Activated CD4-positive, alpha-beta T cell treated with anti-CD3 and anti-CD28 coated beads, Interleukin-2, amount 10 ng/mL, durations not matched to agents 7 days and 5 days (primary cell): ENCODE measurements at places on chromosomes 13 and 19. TPM values are rescaled to one million over a fixed set of nuclear protein-coding genes. Genes with fewer than 3 reads are reported as not detected.
A peak's percentile ranks its signal among the peaks of the same experiment; 100 is the strongest.

DNA sequence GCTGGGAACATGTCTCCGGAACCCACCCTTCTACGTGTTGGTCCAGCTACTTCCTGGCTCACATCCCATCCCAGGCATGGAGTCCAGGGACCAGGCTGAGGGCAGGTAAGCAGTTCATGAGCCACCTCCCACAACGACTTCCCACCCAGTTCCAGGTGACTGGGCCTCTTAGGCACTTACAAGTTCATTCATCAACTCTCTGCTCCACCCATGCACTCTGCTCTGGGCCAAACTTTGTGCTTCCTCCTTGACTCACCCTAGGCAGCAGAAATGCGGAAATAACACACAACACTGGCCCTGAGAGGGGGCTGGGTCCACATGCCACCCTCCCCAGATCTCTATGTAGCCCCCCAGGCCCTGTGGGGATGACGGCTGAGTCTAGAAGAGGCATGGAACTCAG is 20.5 kb downstream of the IQCN start:
- no peak overlapping the region for H3K4me3 ChIP-seq
- H3K4me1 ChIP-seq: peaks cover 2% of the 10 kb centered on the region
- H3K27me3 ChIP-seq: peaks cover 24% of the 10 kb centered on the region
- DNase-seq: no peak
- no peak overlapping the region for H3K27ac ChIP-seq

DNA sequence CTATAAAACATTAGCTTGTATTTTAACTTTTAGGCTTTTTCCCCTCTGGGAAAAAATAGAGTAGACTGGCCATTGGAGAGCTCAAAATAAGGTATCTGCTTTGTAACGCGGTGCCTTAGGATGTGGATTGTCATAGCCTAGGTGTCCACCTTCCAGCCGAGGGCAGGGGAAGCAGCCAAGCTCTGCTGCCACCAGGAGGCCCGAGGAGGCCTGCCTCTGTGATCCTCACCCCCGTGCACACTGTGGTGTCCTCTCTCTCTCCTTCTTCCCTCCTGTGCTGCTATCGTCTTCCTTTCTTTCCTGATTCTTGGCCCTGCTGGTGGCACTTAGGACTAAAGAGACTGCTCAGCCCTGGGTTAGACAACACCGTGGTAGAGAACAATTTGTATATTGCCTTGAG is 11.3 kb downstream of the HNRNPM start:
- DNase-seq: no peak
- peaks cover 50% of the 10 kb centered on the region for H3K36me3 ChIP-seq
- H3K4me3 ChIP-seq: no peak overlapping the region
- H3K27me3 ChIP-seq: no peaks in the 10 kb centered on the region

DNA sequence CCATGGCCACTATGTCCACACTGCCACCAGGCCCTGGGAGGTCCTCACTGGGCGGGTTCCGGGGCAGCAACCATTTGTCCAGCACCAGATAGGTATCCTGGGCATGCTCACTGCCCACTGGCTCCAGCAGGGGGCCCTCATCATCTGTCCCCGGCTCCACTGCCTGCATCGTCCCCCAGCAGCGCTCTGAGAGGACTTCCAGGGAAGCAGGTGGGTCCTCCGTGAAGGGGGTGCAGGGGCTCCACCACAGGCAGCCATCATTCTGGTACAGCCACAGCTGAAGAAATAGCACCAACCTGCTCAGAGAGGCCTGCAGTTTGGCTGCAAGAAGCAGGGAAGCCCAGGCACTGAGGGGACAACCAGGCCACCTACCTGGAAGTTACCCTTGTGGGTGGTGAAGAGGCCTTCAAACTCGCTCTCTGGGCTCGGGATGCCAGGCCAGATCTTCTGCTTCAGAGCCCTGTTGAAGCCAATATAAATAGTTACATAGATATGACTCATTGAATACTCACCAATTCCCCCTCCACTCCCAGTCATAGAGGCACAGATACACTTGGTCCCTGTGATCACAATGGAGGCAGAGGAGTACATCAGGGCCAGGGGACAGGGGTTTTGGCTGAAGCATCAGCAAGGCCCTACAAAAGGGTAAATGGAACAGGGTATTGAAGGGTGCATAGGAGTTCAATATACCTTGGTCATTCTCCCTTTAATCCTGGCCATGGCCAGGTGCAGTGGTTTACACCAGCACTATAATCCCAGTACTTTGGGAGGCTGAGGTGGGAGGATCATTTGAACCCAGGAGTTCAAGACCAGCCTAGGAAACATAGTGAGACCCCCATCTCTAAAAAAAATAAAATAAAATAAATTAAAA is 4.1 kb downstream of the SWSAP1 start:
- H3K27ac ChIP-seq: no peak overlapping the region
- DNase-seq: no peak

Gene MPND
- 28.1 TPM for total RNA-seq

DNA sequence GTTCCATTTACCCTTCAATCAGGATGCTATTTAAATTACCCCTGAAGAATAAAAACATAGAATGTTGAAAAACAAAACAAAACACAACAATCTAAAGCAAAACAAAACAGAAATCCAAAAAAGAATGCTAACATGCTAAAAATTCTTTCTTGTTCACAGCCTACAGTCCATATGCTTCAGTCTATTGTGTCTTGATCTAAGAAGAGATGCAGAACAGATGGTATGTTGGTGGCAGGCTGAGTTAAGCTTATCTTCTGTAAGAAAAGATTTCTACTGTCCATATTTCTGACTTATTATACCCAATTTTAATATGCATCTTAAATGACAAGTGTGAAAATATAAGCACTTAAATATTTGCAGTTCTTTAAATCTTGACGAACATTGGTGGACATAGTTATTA is 356.1 kb upstream of the SLITRK1 start:
- no peak for DNase-seq
- H3K4me3 ChIP-seq: no peak overlapping the region
- no peaks in the 10 kb centered on the region for H3K36me3 ChIP-seq

- H3K4me1 ChIP-seq: peaks cover 2% of the 10 kb centered on the region
- H3K36me3 ChIP-seq: no peaks in the 10 kb centered on the region
- no peak overlapping the region for H3K4me3 ChIP-seq
- H3K27me3 ChIP-seq: peaks cover 4% of the 10 kb centered on the region
Observed at GRCh38 chr13:25214491-25215252, 42.6 kb upstream of the AMER2 start.

DNA sequence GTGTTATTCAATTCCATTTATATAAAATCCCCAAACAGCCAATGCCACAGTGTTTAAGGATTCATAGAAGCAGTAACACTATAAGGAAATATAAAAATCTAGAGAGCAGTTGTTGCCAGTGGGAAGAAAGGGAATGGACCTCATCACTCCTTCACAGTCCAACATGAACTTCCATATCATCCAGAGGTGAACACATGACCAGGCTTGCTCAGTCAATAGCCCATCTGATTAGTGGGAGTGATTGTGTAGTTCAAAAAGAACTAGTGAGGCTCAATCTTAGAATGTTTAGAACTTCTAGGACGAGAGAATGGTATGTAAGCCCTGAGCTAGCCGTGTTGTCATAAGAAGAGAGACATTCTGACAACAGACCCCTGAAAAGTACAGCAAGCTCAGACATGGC is 314.1 kb downstream of the LIG4 start:
- no peak for DNase-seq
- H3K4me3 ChIP-seq: no peak overlapping the region
- H3K4me1 ChIP-seq: no peaks in the 10 kb centered on the region
- H3K27me3 ChIP-seq: no peaks in the 10 kb centered on the region

Gene GJA3
- total RNA-seq: 0.10 TPM

- no peak for DNase-seq
- no peaks in the 10 kb centered on the region for H3K4me1 ChIP-seq
- no peaks in the 10 kb centered on the region for H3K27me3 ChIP-seq
- H3K27ac ChIP-seq: no peak overlapping the region
- no peaks in the 10 kb centered on the region for H3K36me3 ChIP-seq
Observed at GRCh38 chr19:30428092-30428680, 56.0 kb downstream of the ZNF536 start.

- H3K4me3 ChIP-seq: no peak overlapping the region
- H3K36me3 ChIP-seq: no peaks in the 10 kb centered on the region
- no peak for DNase-seq
- no peak overlapping the region for H3K27ac ChIP-seq
- no peaks in the 10 kb centered on the region for H3K4me1 ChIP-seq
- H3K27me3 ChIP-seq: no peaks in the 10 kb centered on the region
Observed at GRCh38 chr13:53953183-53953582, 924.6 kb downstream of the OLFM4 start.

- H3K27ac ChIP-seq: no peak overlapping the region
- H3K27me3 ChIP-seq: peaks cover 41% of the 10 kb centered on the region
- H3K36me3 ChIP-seq: peaks cover 4% of the 10 kb centered on the region
- no peak for DNase-seq
- no peak overlapping the region for H3K4me3 ChIP-seq
Observed at GRCh38 chr19:16897856-16898161, 9.0 kb downstream of the F2RL3 start.

- DNase-seq: no peak
- H3K27me3 ChIP-seq: no peaks in the 10 kb centered on the region
- no peaks in the 10 kb centered on the region for H3K36me3 ChIP-seq
- no peak overlapping the region for H3K27ac ChIP-seq
Observed at GRCh38 chr19:4206818-4207484, 22.4 kb upstream of the EBI3 start.

DNA sequence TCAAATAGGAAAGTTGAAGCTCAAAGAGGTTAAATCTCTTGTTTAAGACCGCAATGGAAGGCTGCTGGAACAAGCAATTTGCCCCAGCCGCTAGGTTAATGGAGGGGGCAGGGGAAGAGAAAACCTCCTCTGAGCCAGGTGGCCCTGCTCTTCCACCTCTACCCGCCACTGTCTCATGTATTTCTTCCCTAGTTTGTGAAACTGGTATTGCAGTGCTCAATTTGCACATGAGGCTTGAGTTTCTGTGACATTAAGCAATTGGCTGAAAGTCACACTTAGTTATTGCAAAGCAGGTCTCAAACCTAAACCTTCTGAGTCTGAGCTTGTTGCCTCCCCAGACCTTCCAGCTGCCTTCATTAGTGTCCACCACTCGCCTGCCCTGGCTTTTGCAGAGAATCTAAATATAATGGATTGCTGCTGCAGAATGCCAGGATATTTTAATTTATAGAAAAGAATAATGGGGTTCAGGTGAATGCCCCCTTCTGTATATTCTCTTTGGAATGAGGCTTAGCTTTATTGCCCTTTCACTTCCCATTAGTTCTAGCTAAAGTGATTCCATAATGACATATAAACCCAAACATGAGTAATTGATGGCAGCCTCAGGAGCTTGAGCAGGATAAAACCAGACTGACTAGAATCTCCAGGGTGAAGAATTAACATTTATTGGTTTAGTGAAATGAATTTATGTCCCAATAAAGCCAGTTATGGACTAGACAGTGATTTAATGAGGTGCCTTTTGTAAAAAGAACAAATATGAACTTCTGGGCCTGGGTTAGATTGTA is 27.0 kb upstream of the OLFM4 start:
- no peak for DNase-seq
- H3K36me3 ChIP-seq: no peaks in the 10 kb centered on the region
- no peaks in the 10 kb centered on the region for H3K4me1 ChIP-seq
- H3K27ac ChIP-seq: no peak overlapping the region
- H3K27me3 ChIP-seq: peaks cover 2% of the 10 kb centered on the region
- no peak overlapping the region for H3K4me3 ChIP-seq

DNA sequence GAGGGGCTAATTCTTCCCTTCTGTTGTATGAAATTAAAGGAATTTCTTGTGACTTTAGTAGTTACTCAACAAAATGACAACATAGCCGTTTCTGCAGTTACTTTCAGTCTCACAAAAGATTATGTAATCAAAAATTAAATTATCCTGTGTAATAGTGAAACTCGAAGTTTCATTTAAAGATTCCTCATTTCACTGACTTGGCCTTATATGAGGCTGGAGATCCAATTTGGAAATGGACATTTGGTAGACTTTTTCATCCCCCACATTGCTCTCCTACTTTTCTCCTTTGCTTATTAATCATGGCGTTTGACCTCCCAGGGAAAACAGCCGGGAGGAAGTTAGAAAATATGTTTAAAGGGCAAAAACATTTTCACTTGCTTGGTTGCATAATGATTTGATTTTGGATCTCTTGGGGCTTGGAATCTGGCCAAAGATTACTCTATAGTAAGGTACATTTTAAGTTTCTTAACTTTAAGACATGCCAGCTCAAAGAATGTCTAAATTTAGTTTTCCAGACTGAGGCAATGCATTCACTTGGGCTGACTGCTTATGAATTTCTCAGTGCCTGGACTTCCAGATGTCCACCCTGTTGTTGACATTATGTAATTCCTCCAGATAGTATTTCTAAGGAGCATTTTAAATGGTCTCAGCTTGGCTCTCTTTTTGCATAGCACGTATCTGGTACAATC is 1364.9 kb upstream of the MIR17HG start:
- no peak for DNase-seq
- H3K27me3 ChIP-seq: no peaks in the 10 kb centered on the region
- H3K4me1 ChIP-seq: no peaks in the 10 kb centered on the region
- H3K36me3 ChIP-seq: no peaks in the 10 kb centered on the region

Gene OSCAR
- 0.15 TPM for total RNA-seq

Gene ZNF345
- total RNA-seq: 6.0 TPM

GRCh38 chr13:78960881-78961280 is 301.9 kb upstream of the OBI1 start:
- DNase-seq: no peak
- H3K4me1 ChIP-seq: no peaks in the 10 kb centered on the region
- H3K27ac ChIP-seq: no peak overlapping the region
- no peak overlapping the region for H3K4me3 ChIP-seq

GRCh38 chr13:53276265-53276664 is 247.7 kb downstream of the OLFM4 start:
- no peak overlapping the region for H3K4me3 ChIP-seq
- DNase-seq: no peak
- H3K36me3 ChIP-seq: no peaks in the 10 kb centered on the region
- no peaks in the 10 kb centered on the region for H3K4me1 ChIP-seq
- no peaks in the 10 kb centered on the region for H3K27me3 ChIP-seq

GRCh38 chr19:4374498-4375163 is 25.7 kb downstream of the SH3GL1 start:
- H3K27ac ChIP-seq: no peak overlapping the region
- H3K4me3 ChIP-seq: no peak overlapping the region
- H3K27me3 ChIP-seq: no peaks in the 10 kb centered on the region

- peaks cover 40% of the 10 kb centered on the region for H3K36me3 ChIP-seq
- peak overlapping the region; percentile 98 for H3K27ac ChIP-seq
- no peak for DNase-seq
Observed at GRCh38 chr19:39951686-39952085, 17.3 kb upstream of the FCGBP start.

- H3K27me3 ChIP-seq: no peaks in the 10 kb centered on the region
- no peak for DNase-seq
Observed at GRCh38 chr19:3979674-3980352, 5.5 kb downstream of the EEF2 start.

DNA sequence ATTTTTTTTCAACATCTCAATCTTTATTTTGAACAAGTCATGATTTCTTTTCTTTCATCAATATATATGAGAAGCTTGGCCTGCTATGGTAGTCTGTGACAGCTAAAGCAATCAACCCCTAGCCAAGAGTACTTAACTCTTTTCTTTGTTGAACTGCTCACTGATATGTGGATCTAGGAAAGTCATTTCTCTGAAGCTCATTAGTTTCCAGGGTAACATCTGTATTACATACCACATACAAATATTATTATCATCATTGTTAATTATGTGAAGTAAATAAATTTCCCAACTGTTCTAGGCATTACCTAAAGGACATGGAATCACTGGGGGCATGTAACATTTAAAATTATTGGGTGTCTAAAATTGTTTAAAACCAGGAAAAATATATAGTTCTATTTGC is 267.3 kb downstream of the DCT start:
- no peaks in the 10 kb centered on the region for H3K4me1 ChIP-seq
- no peak overlapping the region for H3K27ac ChIP-seq
- no peaks in the 10 kb centered on the region for H3K36me3 ChIP-seq
- H3K27me3 ChIP-seq: no peaks in the 10 kb centered on the region

- H3K27me3 ChIP-seq: peaks cover 50% of the 10 kb centered on the region
- H3K4me3 ChIP-seq: no peak overlapping the region
- DNase-seq: no peak
- H3K4me1 ChIP-seq: peaks cover 6% of the 10 kb centered on the region
- no peak overlapping the region for H3K27ac ChIP-seq
Observed at GRCh38 chr13:71870100-71870499, 3.1 kb upstream of the DACH1 start.
